ENCODE measurements at places on chromosomes 11 and 22.
A peak's percentile ranks its signal among the peaks of the same experiment; 100 is the strongest.

DNA sequence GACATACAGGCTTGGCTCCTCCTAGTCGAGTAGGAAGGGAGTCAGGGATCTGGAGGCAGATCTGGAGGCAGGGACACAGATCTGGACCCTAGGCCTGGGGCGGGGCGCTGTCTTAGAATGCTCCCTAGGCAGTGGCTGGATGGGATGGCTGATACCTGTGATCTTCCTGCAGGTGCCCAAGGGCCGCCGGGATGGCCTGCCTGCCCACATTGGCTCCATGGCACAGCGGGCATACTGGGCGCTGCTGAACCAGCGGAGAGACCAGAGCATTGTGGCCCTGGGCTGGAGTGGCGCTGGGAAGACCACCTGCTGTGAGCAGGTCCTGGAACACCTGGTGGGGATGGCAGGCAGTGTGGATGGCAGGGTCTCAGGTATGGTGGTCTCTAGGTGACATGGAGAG, 35.4 kb downstream of the MYO18B start:
- no peak for DNase-seq

GRCh38 chr11:10653946-10654810, 39.4 kb downstream of the IRAG1 start:
- no peak for DNase-seq

DNA sequence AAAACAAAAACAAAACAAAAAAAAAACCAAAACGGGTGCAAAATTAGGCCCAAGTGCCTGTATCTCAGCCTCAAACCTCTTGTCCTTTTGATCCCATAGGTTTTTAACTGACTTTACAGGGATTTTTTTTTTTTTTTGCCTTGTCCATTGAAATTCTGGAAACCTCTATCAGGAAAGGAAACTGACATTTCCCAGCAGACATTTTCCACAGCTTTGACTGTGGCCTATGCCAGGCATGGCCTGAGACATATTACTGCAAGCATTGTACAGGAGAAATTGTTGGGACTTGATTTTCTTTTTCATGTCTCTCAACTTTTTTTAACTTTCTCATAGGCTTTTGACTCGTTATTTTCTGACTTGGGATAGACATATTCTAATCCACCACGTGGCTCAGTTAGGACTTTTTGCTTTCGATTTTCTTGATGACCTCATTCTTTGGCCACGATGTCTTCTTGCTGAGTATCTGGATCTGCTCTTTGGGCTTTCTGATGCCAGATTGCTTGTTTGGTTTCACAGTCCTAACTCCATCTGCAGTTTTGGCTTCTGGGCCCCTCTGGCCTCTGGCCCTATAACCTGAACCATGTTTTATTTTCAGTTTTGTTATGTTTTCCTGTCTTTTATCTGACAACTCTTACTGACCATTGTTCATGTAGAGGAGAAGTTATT, 336.1 kb upstream of the C11orf87 start:
- peak; percentile 32 for DNase-seq

GRCh38 chr11:61885166-61885778, 6.1 kb downstream of the FADS3 start:
- no peak for DNase-seq

- DNase-seq = peak; percentile 41
Observed at GRCh38 chr22:26502688-26503561, 9.3 kb downstream of the TFIP11 start.

GRCh38 chr11:18769802-18770456, 21.7 kb downstream of the PTPN5 start:
- no peak for DNase-seq

- no peak for DNase-seq
Observed at GRCh38 chr11:33897761-33898375, 6.0 kb upstream of the LMO2 start.

GRCh38 chr11:39668640-39669039, 1790.8 kb downstream of the LRRC4C start:
- DNase-seq = no peak

- DNase-seq = no peak
Observed at GRCh38 chr22:37970864-37971263, 13.5 kb downstream of the SOX10 start.

GRCh38 chr11:23543651-23544222, 683.5 kb upstream of the CCDC179 start:
- no peak for DNase-seq

- DNase-seq = peak; percentile 6
Observed at GRCh38 chr11:7486781-7487140, 1.5 kb downstream of the OLFML1 start.

DNA sequence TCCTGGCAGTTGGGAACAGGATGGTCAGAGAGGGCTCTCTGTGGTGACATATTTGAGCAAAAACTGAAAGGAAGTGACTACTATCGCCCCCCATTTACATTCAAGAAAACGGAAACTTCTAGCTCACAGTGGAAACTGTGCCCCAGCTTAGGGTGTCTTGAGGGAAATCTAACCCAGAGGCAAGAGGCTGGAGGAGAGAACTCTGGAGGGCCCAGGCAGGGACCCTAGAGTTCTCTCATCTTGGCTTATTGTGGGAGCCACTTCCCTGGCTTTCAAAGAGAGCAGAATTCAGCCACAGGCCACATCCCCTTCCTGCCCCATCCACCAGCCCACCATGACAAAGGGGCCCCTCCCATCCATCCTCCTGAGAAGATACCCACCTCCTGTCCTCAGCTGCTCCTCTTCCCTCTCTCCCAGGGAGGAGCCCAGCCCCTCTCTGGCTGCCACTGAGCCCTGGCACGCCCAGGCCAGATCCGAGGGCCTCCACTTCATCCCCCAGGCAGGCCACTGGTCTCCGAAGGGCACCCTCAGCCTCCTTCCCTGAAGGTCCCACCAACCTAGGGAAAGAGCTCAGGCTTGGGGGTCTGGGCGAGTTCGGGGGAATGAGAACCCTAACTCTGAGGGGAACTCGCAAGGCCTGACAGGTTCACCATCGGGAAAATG, 1.6 kb upstream of the TMPRSS13 start:
- DNase-seq = no peak

DNA sequence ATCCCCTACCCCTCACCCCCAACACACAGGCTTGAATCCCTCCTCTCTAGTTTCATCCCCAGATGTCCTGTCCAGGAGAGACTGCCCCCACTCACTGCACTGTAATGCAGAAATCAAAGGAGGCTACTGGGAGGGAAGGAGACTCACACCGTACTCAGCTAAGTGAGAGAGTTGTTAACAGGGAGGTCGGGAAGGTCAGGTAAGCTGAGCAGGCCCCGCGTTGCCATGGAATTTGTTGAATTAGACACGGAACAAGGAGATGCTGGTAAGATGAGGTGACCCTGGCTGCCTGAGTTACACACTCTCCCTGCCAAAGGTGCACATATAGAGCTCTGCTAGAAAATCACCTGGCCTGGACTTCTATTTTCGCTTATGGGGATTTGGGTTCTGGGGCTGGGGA, 197.9 kb downstream of the NXPE2 start:
- no peak for DNase-seq

DNA sequence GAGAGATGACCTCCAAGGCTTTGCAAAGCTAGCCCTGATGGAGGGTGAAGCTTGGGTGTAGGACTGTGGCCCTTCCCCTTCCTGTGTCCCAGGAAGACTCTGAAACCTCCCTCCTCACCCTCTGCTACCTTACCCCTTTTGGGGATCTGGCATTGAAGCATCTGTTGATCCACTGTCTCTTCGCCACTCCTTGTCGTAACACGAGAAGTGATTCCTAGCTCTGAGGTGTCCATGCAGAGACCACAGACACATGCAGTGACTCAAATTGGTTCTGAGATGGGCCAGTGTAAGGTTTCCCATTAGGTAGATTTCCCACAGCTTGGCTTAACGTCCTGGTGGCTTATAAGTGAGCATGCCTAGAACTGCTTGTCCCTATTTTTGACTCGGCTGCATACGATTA, 101.4 kb downstream of the ZBTB16 start:
- DNase-seq = no peak

DNA sequence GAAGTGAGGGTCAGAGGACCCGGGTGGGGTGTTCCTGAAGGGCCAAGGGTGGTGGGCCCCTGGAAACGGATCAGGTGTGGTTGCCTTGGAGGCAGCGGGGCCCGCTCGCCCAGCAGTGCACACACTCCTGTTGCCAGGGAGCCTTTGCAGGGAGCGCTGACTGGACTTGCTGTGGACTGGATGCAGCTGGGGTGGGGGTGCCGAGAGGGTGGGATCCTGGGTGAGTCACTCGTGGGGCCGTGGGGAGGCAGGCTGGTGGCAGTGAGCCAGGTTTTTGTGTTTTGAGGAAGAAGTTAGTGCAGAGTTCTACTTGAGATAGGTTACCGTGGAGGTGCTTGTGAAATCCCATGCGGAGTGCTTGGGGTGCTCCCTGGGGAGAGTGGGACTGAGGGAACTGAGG, 1.3 kb downstream of the MRPL23 start:
- peak; percentile 51 for DNase-seq

DNA sequence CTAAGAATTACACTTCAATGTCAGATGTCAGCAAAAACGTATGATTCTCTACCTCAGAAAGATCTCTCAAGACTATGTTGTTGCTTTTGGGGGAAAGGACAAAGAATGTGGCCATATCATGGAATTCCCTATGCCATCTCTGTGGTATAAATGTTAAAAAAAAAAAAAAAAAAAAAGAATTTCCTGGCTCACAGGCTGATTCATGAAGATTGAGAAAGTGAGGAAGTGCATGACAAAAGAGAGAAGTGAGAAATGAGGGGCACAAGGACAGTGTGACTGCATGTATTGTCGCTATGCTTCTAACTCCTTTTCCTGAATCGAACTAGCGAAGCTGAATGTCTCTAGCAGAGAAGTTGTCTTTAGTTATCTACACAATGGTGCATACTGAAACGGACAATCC, 80.6 kb upstream of the CARD18 start:
- DNase-seq = no peak

DNA sequence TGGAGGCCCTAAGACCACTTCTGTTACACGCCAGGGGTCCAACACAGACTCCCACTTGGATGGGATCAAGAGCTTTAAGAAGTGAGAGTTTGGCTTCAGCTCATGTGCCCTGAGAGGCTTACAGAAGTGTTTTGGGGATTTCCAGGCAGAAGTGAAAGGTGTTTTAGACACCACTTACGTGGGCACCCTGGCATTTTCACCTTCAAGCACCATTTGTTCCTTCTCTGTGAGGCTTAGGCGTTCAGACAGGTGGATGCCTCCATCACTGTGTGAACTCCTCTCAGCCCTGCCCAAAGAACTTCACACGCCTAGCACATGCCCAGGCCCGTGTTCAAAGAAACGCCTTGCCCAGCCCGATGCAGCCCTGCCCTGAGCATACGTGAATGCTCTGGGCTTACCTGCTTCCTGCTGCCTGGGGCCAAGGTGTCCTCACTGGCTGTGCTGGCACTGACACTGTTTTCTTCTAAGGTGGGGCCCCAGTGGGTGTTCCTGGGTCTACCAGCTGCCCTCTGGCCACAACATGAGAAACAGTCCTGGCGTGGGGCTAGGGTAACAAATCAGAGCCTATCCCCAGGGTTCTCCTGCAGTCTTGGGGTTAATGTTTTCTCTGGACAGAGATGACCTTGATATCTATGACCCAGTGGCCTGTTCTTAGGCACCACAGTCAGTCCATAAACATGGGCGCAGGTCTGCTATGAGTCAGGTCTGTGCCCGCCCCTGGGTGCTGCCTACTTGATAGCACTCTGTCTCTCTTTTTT, 34.0 kb downstream of the AMPD3 start:
- no peak for DNase-seq

- DNase-seq = no peak
Observed at GRCh38 chr11:116782728-116783127, 5.1 kb downstream of the ZPR1 start.

DNA sequence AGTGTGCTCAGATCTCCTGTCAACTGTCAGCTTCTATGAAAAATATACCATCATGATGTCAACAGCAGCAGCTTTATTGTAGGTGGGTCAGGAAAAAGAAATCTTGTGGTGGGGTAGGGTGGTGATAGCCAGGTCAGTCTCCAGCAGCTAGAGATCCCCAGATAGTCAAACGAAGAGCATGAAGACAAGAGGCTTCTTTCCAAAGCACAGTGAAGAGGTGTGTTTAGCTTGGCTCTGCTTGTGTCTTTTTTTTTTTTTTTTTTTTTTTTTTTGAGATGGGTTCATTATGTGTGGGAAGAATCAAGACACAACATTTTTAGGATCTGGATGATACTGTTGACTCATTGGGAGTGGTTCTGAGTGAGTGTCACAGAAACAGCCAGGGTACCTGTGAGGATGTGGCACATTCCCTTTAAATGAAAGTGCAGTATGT, 1075.5 kb downstream of the NTM start:
- DNase-seq = no peak

- no peak for DNase-seq
Observed at GRCh38 chr11:65341856-65342255, 8.2 kb downstream of the DPF2 start.

DNA sequence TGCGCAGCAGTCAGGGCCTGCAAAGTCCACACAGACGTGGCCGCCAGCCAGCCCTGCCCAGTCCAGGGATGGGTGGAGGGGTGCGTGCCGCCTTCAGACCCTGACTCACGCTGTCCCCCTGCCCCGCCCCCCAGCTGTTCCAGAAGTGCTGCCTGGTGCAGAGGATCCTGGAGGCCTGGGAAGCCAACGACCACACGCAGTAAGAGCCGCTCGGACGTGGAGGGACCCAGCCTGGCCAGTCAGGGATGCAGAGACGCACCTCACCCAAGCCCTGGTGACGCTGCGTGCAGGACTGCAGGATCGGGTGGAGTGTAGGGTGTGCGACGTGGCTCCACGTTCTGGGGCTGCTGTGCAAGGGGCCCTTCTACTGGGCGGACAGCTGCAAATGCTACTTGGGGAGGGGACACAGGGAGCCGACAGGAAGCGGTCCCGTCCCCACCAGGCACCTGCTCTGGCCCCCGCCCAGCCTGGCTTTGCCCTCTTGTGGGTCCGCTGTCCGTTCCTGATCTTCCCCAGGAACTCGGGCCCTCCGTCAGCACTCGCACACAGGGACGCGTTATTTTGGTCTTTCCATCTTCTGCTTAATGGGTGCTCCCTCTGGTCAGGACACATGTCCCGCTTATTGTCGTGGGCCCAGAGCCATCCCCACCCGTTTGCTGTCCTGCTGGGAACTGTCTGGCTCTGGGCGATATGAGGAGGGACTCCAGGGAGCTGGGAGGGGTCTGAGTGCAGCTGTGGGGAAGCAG, 42.5 kb downstream of the SBF1 start:
- no peak for DNase-seq

DNA sequence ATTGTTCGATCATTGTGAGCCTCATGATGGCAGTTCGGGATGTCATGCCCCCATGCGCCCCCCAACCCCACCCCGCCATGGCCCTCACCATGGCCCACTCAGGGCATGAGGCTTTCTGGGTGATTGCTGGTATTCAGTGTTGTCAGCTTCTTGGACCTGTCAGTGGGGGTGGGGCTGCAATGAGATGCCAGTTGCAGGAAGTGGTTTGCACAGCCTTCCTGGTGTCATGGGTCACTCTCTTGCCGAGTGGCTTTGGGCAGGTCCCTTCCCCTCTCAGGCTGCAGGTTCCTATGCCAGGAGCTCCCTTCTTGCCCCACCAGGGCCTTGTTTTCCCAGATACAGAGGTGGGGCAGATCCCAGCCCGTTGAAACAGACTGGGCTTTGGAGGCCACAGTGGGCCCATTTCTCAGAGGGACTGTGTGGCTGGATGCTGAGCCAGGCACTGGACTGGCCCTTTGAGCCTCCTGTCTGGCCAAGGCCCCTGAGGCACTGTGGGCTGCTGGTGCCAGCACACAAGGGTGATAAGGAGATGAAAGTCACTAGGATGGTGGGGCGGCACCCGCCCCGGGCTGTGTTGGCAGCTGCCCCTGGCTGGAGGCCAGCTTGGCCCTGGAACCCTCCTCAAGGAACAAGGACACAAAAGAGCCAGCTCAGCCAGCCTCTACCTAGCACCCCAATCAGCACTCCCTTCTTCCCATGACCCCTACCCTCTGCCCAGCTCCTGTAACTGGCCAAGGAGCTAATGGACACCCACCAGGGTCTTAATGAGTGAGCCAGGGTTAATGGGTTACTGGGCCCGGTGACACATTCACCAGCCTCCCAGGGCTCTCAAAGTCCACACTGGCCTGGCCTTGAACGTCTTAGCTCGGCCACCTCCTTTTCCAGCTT, 1.5 kb upstream of the GGT1 start:
- DNase-seq = peak; percentile 80

Measured in heart right ventricle (tissue), 16 donors.